ENCODE measurements at places on chromosomes 12 and 14.
A peak's percentile ranks its signal among the peaks of the same experiment; 100 is the strongest.

DNA sequence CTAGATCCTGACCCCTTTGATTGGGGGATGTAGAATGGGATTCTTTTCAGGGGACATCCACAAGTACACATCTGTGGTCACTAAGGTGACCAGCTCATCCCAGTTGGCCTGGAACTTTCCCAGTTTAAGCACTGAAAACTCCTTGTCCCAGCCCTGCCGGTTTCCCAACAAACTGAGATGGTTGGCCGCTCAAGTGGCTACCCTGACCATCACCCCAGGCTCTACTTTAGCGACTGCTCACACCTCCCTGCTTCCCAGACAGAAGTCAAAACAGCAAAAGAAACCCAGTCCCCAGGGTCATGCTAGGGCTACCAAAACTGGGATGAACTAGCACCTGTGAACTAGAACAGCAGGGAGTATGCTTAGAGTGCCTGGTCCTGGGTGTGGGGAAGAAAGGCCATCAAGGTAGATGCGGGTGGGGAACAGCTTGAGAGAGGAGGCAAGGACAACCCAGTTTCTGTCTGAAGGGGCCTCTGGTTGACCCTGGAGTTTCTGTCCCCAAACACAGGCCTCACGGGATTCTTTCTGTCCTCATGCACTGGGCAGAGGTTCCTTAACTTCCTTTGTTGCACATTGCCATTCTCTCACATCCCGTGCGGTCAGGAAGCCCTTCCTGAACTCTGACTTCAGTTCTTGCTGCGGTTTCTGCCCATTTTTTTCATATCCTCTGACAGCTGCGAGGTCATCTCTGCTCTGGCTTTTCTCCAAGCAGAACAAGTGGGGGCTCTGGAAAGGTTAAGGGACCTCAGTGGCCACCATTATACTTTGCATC, 1.6 kb downstream of the LTB4R start:
- DNase-seq, result no peak

DNA sequence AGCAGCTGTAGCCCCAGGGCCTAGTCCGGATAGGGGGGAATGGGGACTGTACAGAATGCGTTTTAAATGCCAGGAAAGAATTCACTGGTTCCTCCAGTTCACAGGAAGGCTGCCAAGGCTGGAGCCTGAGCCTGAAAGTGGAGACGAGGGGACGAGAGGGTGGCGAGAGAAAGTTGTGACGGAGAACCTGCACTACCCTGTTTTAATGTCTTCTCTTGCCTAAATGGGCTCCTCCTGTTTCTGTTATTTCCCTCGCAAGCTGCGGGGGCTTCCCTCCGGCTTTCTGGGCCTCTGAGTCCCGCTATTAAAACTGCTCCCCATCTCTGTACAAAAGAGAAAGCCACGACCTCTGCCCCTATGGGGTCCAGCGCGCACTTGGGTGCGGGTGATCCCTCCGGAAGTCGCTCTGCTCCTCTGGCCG, 4.5 kb downstream of the C1QL4 start:
- DNase-seq, result peak; percentile 21

GRCh38 chr12:116094475-116094874, 183.0 kb downstream of the MED13L start:
- DNase-seq, result no peak

GRCh38 chr12:19744705-19745218, 305.5 kb downstream of the AEBP2 start:
- no peak for DNase-seq

- DNase-seq, result no peak
Observed at GRCh38 chr14:31932675-31933074, 144.4 kb upstream of the ARHGAP5 start.
